ENCODE measurements at places on chromosomes 3 and 15.
A peak's percentile ranks its signal among the peaks of the same experiment; 100 is the strongest.

GRCh38 chr15:40633178-40633577 lies 39.1 kb downstream of the KNL1 start:
- no peak for DNase-seq

- no peak for DNase-seq
These were observed 392.9 kb upstream of the ROBO2 start for GRCh38 chr3:76646921-76647562.

DNA sequence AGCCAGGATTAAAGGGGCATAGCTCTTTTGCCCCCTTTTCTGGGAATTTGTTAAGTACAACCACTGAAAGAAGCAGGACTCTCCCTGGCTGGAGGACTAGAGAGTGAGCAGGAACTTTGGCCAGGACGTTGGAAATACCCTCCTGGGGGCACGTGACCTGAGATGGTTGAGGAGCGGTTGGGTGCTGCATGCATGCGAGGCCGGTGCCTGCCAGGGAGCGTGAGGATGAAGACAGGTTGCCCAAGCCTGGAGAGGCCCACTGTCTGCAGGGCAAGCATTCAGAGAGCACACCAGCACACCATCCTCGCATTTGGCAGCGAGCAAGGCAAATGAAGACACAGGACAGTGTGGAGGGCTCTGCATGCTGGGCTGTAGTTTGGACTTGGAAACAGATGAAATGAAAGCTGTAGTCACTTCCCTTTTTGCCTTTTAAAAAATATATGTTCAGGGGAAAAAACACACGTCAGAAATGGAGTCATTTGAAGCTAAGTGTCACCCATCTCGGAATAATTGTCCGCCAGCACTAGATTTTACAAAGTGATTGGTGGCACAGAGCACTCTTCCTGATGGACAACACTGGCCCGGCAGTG lies 217.6 kb downstream of the SLCO3A1 start:
- no peak for DNase-seq

DNA sequence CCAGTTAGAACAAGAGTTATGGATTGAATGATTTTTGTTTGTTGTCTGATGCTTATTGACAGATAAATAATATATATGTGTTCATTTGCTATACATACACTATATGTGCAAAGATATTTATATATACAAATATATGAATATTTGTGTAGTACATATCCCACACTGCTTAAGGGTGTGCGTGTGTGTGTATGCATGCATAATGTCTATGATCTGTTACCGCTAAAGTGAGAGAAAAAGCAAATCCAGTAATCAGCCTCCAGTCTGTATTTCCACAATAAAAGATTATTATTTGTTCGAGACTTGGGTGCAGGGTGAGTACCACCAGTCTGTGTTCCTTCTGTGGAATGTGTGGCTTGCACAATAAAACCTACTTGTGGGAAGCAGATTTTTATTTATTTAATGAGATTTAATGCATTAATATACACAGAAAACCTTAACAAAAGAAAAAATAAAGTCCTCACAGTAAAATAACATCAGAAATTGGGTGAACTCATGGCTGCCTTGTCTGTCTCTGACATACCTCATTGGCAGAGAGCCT lies 366.0 kb upstream of the TBL1XR1 start:
- DNase-seq: no peak

DNA sequence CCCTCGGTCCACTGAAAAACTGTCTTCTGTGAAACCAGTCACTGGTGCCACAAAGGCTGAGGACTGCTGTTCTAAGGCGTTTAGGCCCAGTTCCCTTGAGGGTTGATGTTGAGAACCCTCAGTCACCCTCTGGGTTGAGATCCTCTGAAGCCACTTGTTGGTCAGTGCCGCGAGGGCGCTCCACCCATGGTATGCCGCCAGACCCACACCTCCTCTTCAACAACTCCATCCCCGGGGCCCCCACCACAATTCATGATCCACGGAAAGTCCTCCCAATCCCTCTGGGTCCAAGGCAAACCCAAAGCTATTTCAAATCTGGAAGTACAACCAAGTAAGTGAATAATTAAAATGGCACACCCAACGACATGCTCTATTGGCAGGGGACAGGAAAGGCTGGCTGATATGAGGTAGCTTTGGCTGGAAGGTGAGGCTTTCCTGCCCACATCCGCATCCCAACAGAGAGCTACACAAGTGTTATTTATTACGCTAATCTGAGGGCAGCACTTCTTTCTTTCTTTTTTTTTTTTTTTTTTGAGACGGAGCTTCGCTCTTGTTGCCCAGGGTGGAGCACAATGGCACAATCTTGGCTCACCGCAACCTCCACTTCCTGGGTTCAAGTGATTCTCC lies 58.1 kb downstream of the XXYLT1 start:
- DNase-seq: no peak

- DNase-seq: no peak
These were observed 28.3 kb upstream of the HHATL start for GRCh38 chr3:42730706-42731420.

- no peak for DNase-seq
These were observed 231.7 kb upstream of the SATB1 start for GRCh38 chr3:18656866-18657265.

DNA sequence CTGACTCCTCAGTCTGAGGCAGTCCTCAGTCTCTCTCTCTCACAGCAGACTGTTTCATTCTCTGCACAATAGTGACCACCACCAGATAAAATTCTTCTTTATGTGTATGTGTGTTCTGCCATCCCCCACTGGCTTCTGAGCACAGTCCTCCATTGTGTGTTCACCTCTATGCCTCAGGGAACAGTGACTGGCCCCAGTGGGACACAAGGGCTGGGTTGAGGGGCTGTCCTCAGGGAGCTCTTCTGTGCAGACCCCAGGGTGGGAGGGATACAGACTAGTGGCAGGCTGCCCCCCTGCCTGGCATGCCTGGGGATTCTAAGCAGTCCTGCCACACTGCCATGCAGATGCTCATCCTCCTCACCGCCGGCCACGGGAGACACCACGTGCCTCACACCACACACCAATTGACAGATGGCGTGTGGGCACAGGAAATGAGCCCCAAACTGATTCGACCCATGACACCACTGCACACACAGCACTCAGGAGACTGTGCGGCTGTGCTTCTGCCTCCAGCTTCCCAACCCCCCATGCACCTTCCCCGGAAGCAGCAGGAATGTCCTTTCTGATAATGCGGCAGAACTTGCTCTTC lies 237.6 kb upstream of the CHRNA7 start:
- no peak for DNase-seq

- peak; percentile 87 for DNase-seq
These were observed 394 bp downstream of the OSBPL10 start for GRCh38 chr3:31980530-31981205.

DNA sequence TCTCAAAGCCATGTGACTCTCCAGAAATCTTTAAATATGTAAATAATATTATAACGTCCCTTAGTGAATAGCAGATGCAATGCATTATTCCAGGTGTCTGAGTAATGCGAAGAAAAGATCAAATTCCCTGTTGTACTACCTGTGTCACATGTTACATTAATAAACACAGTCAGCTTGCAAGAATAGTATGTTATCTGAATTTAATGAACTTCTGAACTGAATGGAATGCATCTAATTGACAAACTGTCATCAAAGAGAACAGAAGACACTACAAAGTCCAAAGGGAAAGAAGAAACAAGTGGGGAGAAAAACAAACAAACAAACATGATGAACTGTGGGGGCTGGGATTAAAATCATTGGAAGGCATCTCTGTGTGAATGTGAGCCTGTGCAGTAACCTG lies 508.8 kb downstream of the LPP start:
- no peak for DNase-seq

GRCh38 chr3:69696367-69696766 lies 42.9 kb upstream of the MITF start:
- DNase-seq: no peak

DNA sequence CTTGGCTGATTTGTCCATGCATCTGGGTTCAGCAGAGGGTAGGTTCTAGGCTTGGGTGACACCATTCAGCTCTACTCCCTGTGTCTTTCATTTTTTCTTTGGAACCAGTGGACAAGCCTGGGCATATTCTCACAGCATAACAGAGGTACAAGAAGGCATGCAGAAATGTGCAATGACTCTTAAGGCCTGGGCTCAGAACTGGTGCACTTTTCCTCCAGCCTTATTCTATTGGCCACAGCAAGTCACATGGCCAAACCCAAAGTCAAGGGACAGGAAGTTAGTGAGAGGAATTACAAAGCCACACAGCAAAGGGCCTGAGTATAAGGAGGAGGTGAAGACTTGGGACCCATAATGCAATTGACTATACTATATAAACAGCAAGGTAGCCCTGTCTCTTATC lies 200.9 kb upstream of the CTDSPL start:
- no peak for DNase-seq

GRCh38 chr3:146169891-146170290 lies 8.9 kb upstream of the PLOD2 start:
- DNase-seq: no peak

DNA sequence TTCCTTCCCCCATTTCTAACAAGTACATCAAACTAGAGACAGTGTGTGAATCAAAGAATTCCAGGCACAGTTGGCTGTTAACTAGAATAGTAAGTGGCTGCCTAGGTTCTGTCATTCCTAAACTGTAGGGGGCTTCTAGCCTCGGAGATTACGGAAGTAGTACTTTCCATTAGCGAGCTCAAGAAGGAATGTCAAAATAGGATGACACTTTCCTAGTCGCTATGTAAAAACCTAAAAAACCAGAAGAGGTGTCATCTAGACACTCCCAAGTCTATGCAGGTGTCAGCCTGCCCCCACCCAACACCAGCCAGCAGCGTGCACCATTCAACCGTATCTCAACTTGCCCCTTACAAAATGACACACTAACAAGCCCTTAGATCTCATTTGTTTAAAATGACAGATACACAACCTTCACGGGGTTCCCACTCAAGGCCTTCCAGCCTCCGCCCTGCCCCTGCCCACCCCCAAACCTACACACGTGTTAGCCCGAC lies 874 bp downstream of the INO80 start:
- no peak for DNase-seq

- DNase-seq: no peak
These were observed 202.5 kb downstream of the TLE3 start for GRCh38 chr15:69895202-69895601.

GRCh38 chr3:61595826-61596225 lies 34.5 kb downstream of the PTPRG start:
- no peak for DNase-seq
